Muscle of arm (tissue), 14 donors: ENCODE measurements at places on chromosomes 4 and X.

DNA sequence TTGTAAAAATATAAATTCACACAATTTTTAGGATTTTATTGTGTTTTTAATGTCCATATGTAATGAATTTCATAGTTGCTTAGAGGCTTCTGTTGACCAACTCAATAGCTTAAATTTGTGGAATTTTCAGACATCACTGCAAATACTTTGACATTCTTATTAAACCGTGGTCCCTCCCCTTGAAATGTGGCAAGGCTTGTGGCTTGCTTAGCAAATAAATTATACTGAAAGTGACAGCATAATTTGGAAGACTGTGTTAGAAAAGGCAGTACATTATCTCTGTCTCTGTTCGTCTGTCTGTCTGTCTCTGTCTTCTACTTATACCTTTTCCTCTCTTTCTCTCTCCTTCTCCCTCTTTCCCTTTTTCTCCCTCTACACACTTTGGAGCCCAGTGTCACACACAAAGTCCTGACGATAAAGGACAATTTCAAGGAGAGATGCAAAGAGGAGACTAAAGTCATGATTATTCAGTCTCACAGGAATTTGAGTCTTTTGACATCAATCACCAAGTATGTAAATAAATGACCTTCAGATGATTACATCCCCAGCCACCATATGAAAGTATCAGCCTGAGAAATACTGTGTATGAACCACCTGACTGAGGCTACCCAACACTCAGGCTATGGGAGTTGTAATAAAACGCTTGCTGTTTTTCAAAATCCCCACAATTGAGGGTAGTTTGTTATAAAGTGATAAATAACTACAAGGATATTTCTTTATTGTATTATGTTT lies 21.0 kb upstream of the UGT2B7 start:
- DNase-seq: no peak

GRCh38 chr4:148170408-148171365 lies 271.5 kb downstream of the NR3C2 start:
- no peak for DNase-seq

DNA sequence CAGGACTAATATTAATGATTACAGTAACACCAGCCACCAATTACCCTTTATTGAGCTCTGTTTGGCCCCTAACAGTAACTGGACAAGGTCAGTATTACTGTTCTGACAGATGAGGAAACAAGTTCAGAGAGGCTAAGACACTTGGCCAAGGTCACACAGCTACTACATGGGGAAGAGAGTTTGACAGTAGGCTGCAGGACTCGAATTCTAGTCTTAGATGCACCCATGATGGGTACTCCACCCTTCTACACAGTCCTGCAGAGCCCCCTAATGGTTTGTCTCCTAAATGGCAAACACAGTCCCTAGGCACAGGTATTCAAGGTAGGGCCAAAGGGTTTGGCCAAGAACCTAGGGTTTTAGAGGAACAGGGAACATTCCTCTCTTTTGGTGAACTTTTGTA lies 93.9 kb downstream of the NSUN7 start:
- no peak for DNase-seq

GRCh38 chrX:7109838-7110793 lies 37.4 kb upstream of the STS start:
- DNase-seq: no peak

GRCh38 chr4:185254434-185254833 lies 45.0 kb downstream of the SNX25 start:
- DNase-seq: no peak

- DNase-seq: no peak
Observed at GRCh38 chrX:23304881-23305280, 29.8 kb upstream of the PTCHD1 start.

DNA sequence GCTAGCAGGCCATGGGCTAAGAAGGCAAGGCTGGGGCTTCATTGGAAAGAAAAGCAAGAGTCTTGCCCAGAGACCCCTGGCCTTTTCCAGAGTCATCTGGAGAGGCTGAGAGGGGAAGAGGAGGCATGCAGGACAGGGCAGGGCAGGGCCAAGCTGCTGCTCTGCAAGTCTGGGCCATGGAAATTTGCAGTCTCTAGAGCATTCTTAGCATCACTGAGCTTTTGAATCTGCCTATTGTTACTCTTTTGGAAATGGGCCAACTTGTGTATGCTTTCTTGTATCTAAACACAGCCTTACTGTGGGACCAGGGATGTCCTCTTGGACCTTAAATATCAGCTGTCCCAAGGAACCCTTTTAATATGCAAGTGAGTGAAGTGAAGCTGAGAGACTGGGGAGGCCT lies 560.5 kb downstream of the MID1IP1 start:
- DNase-seq: no peak

- DNase-seq: no peak
Observed at GRCh38 chr4:170610434-170610833, 520.7 kb upstream of the AADAT start.

DNA sequence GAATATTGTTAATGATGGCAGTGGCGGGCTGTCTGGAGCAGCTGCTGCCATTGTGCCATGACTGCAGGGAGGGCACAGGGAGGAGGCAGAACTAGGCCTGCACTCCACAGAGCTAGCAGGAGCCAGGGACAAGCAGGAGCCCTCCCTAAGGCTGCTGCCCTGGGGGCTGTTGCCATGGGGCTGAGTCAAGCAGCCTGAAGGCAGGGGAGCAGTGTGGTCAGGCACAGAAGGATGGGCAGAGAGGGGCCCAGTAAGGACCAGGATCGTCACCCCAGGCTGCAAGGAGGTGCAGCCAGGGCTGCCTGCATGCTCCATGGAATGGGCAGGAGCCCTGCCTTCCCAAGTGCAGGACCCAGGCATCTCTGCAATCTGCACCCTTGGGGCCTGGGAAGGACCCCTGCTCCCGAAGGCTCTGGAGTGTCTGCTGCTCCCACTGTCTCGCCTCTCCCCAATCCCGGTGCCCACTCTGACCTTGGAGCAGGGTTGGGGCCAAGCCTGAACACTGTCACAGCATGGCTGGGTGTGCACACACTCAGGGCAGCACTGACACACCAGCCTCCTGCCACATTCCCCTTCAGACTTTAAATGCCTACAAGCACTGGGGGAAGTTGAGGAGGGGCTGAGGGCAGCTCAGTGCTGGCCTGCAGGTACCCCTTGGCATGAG lies 98.3 kb upstream of the GALNTL6 start:
- no peak for DNase-seq

- DNase-seq: no peak
Observed at GRCh38 chr4:128349921-128350320, 62.3 kb upstream of the PGRMC2 start.

DNA sequence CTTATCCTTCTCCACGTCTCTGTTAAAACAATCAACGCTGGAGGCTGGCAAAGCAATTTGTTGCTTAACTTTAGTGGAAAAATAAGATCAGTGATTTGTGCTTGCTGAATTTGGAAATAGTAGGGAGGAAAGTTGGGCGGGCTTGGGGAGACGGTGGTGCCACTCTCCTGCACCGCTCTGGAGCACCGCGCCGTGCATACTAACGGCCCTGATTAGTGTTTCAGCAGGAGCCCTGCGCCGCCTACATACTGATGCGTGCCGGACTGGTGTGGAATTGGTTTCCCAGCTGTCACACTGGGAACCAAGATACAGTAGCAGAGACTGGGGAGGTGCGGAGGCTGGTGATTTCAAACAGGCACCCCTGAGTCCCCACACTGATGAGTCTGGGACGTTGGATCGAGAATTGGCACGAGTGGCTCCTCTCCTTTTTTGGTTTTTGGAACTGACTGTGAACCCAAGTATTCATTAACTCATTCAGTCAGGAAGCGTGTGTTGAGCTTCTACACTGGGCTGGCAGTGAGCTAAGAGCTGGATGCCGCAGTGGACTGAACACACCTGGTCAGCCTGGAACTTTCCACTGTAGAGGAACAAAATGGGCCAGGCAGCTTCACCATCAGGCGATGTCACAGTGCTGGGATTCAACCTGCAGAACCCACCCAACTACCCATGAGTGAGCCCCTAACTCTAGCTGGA lies 29.0 kb upstream of the PSAPL1 start:
- DNase-seq: peak; percentile 71

DNA sequence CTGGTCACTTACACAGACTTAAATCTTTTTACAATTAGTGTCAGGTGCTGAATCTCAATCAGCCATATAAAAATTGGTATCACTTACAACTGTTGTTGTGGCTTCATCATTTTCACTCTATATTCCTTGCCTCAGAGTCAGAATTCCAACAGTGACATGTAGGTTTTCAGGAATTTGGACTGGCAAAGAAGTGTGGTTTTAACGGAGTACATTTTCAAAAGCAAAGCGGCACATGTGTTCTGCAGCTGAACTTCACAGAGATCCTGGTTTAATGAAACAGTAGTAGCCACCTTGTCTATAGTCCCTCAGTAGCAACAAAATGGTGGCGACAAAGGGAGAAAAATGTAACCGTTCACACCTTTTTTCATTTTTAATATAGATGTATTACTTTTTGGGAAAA lies 486.6 kb downstream of the FAT4 start:
- DNase-seq: no peak

DNA sequence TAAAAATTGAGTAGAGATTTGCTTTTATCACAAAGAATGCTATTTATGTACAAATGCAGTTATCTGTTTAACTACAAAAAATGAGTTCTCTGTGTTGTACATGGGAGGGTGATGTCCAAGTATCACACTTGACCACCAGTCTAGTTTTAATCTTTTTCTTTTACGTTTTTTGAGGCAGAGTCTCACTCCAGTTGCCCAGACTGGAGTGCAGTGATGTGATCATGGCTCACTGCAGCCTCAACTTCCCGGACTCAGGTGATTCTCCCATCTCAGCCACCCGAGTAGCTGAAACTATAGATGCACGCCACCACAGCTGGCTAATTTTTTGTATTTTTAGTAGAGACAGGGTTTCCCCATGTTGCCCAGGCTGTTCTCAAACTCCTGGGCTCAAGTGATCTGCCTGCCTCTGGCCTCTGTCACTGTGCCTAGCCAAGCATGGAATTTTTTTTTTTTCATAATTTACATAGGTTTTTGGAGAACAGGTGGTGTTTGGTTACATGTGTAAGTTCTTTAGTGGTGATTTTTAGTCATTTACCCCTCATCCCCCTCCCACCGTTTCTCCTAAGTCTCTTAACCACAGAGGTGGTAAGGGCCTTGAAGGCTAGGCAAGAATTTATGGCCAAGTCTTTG lies 47.9 kb upstream of the RPA4 start:
- DNase-seq: no peak

DNA sequence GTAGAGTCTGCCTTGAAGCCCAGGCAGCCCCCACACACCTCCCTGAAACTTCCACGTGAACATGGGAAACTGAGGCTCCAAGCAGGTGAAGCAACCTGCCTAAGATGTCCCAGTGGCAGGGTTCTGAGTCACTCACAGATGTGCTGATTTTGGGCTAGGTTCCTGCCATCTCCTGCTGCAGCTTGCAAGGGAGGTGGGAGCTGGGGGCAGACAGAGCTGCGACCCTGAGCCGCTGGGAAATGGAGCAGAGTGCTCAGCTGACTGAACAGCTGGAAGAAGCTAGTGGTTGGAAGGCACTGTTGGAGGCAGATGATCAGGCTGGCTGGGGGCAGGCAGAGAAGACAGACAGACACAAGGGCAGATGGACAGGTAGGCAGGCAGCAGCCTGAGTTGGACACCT lies 3.6 kb upstream of the FATE1 start:
- no peak for DNase-seq

- DNase-seq: no peak
Observed at GRCh38 chr4:108005807-108006206, 16.1 kb downstream of the HADH start.

DNA sequence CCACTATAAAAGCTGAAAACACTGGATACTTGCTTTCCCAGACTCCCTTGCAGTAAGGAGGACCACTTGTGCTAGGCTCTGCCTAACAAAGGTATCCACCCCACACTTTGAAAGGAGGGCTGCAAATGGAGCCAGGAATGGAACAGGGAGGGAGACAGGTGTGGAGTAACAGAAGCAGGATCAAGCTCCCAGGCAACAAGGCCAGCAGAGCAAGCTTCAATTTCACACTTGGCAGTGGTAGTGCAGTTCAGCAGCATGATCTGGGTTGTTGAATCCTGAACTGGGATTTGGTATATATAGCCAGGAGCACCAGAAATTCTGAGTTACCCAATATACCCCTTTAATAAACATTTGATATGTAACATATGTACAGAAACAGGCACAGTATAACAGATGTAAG lies 9.8 kb downstream of the LAMP2 start:
- DNase-seq: no peak

- no peak for DNase-seq
Observed at GRCh38 chrX:36422368-36422767, 502.8 kb downstream of the CFAP47 start.
